Sigmoid colon (tissue), 7 donors: ENCODE measurements at places on chromosomes 12 and 14. TPM values are rescaled to one million over a fixed set of nuclear protein-coding genes. Genes with fewer than 3 reads are reported as not detected.

TTC6 gene
- not detected for total RNA-seq

- H3K27me3 ChIP-seq = no peaks in the 10 kb centered on the region
- H3K4me1 ChIP-seq = peaks cover 13% of the 10 kb centered on the region
- no peak overlapping the region for H3K27ac ChIP-seq
- H3K36me3 ChIP-seq = no peaks in the 10 kb centered on the region
Observed at GRCh38 chr12:14911131-14911530, 25.5 kb upstream of the MGP start.

DNA sequence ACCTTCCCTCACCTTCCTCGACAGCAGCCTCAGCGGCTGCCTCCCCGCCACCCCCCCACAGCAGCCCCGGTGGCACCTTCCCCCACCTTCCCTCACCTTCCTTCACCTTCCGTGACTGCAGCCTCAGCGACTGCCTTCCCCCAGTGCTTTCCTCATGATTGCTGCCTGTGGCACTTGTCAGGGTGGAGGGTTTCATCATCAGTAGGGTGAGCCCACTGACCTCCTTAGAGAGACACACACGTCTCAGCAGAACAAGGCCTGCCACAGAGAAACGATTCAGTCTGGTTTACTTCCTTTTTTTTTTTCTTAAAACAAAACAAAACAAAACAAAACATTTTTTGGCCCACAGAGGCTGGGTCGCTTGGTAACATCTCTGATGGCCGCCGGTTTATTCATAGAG lies 75.0 kb downstream of the EP400 start:
- no peaks in the 10 kb centered on the region for H3K27me3 ChIP-seq
- H3K4me1 ChIP-seq = no peaks in the 10 kb centered on the region
- H3K27ac ChIP-seq = no peak overlapping the region
- peaks cover 70% of the 10 kb centered on the region for H3K36me3 ChIP-seq
- no peak overlapping the region for H3K4me3 ChIP-seq

DNA sequence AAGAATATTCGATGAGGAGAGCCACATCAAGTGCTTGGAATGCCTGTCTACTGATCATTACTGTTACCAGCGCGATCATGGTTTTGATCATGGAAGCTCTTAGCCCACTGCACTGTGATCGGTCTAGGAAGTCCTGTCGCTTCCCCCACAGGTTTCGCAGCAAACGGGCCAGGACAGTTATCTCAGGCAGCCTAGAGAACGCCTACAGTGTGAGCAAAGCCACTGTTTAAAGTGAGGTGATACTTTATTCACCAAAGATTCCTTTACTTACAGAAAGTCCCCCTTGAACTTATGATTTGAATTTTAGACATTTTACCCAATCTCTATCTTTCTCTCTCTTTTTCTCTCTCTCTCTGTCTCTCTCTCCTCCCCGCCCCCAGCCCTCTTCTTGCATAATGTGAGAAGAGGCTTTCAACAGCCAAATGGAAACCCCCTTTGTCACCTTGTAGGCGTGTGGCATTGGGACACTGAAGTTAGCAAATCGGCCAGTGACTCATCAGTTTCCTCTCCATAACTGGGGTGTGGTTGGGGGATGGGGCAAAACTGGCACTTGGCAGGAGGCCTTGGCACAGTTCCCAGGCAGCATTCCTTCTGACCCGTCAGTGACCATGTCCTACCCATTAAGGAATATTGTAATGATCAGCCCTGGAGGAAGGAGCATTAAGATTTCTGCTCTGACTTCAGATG lies 214.8 kb downstream of the CHST11 start:
- H3K4me3 ChIP-seq = no peak overlapping the region
- H3K27ac ChIP-seq = peak overlapping the region; percentile 78
- no peaks in the 10 kb centered on the region for H3K4me1 ChIP-seq
- DNase-seq = peak; percentile 92

SDS gene
- 0.27 TPM for total RNA-seq

SMIM10L1 gene
- 11.1 TPM for total RNA-seq

MGAT4C gene
- 0.66 TPM for total RNA-seq

DNA sequence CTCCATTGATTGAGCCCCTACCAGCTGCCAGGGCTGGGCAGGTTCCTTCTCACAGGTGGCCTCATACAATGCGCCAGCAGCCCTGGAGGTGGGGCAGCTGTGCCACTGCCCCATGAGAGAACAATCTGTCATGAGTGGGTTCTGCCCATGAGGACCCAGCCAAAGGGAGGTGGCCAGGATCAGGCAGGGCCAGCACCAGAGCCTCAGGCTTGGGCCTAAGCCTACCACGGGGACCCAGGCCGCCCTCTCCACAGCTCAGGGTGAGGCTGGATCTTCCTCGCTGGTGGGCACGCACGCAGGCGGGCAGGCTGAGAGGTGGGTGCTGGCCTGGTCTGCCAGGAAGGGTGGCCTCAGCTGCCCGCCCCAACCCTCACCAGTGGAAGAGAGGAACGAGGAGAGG lies 110.7 kb downstream of the KIF26A start:
- H3K36me3 ChIP-seq = no peaks in the 10 kb centered on the region
- H3K27me3 ChIP-seq = no peaks in the 10 kb centered on the region
- peaks cover 9% of the 10 kb centered on the region for H3K4me1 ChIP-seq
- no peak for DNase-seq
- H3K4me3 ChIP-seq = no peak overlapping the region

GRCh38 chr12:53659011-53659551 lies 16.8 kb downstream of the ATP5MC2 start:
- peak overlapping the region; percentile 82 for H3K27ac ChIP-seq
- H3K4me3 ChIP-seq = peak overlapping the region; percentile 9
- H3K4me1 ChIP-seq = peaks cover 25% of the 10 kb centered on the region
- DNase-seq = no peak

DNA sequence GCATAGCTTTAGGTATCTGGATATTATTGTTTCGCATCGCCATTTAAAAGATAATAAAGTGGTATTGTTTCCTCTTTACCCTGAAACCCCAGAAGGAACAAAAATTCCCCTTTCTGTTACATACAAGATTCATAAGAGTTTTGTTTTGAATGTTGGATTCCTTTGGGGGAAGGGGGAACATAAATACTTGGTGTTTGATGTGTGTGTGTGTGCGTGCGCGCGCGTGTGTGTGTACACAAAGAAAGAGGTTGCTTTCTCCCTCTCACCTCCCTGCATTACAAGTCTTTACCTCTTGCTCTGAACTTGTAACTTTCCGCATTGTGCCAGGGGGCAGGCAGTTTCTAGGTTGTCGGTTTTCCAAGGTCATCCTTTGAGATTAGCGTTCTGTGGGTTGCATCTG lies 76.4 kb downstream of the GPATCH2L start:
- no peak for DNase-seq
- H3K27me3 ChIP-seq = no peaks in the 10 kb centered on the region
- no peaks in the 10 kb centered on the region for H3K36me3 ChIP-seq
- no peaks in the 10 kb centered on the region for H3K4me1 ChIP-seq
- H3K4me3 ChIP-seq = no peak overlapping the region
- H3K27ac ChIP-seq = no peak overlapping the region

PTPRB gene
- total RNA-seq = 16.3 TPM

- H3K36me3 ChIP-seq = no peaks in the 10 kb centered on the region
- no peak overlapping the region for H3K4me3 ChIP-seq
- no peaks in the 10 kb centered on the region for H3K4me1 ChIP-seq
- no peaks in the 10 kb centered on the region for H3K27me3 ChIP-seq
Observed at GRCh38 chr12:89884416-89884898, 175.8 kb upstream of the ATP2B1 start.

DNA sequence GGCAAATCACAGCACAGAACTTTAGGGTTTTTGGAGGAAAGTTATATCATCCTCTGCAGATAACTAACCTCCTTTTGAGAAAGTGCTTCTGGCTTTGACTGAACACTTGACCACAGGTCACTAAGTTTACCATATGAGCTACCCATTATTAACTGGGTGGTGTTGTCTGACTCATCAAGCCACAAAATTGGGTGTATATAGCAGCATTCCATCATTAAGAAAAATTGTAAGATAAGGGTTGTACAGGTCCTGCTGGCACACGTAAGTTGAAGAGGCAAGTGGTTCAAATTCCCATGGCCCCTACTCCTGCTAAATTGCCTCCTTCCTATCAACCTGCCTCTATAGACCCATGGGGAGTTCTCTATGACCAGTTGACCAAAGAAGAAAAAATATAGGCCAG lies 39.5 kb downstream of the L2HGDH start:
- no peak overlapping the region for H3K27ac ChIP-seq
- no peaks in the 10 kb centered on the region for H3K36me3 ChIP-seq
- H3K4me1 ChIP-seq = no peaks in the 10 kb centered on the region
- H3K27me3 ChIP-seq = no peaks in the 10 kb centered on the region

- peaks cover 73% of the 10 kb centered on the region for H3K36me3 ChIP-seq
- no peak overlapping the region for H3K4me3 ChIP-seq
- peak; percentile 93 for DNase-seq
- peaks cover 23% of the 10 kb centered on the region for H3K4me1 ChIP-seq
- H3K27me3 ChIP-seq = no peaks in the 10 kb centered on the region
- peak overlapping the region; percentile 67 for H3K27ac ChIP-seq
Observed at GRCh38 chr14:102046337-102047278, 40.2 kb downstream of the HSP90AA1 start.

CLEC2D gene
- total RNA-seq = 6.4 TPM

DNA sequence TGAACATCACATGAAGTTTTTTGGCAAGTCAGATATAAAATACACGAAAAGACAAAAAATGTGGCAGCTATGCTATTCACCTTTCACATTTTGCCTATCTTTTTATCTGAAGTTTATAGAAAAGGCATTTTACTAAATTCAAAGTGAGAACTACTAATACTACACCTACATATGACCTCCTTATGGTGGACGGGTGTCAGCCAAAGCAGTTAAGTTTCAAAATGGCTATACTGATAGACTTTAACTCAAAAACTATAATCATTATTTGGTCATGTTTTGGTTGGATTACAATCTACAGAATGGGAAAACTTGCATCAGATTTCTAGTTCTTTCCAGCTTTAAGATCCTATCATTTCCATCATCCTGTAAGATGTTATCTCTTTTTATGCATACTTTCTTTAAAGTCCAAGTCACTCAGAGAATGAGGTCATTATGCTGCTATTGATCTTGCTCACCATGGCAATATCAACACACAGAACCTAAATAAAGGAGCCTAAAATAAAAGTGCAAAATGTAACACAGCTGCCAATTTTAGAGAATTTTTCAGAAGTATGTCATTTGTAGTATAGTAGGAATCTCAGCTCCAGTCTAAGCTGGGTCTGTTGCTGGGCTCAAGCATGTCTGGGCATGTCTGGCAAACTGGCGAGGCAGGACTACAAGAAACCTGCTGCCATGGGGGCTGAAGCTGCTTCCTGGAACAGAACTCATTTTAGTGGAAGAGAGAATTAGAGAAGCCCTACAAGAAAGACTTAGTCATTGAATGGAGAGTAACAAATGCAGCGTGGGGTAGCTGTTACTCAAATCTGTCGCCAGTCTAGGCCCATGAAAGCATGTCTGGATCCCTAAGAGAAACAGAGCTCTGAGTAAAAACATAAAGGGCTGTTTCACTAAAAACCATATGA lies 7.6 kb upstream of the AEBP2 start:
- peak overlapping the region; percentile 18 for H3K27ac ChIP-seq
- no peaks in the 10 kb centered on the region for H3K4me1 ChIP-seq
- no peaks in the 10 kb centered on the region for H3K27me3 ChIP-seq
- no peak overlapping the region for H3K4me3 ChIP-seq
- no peak for DNase-seq
- H3K36me3 ChIP-seq = no peaks in the 10 kb centered on the region

DNA sequence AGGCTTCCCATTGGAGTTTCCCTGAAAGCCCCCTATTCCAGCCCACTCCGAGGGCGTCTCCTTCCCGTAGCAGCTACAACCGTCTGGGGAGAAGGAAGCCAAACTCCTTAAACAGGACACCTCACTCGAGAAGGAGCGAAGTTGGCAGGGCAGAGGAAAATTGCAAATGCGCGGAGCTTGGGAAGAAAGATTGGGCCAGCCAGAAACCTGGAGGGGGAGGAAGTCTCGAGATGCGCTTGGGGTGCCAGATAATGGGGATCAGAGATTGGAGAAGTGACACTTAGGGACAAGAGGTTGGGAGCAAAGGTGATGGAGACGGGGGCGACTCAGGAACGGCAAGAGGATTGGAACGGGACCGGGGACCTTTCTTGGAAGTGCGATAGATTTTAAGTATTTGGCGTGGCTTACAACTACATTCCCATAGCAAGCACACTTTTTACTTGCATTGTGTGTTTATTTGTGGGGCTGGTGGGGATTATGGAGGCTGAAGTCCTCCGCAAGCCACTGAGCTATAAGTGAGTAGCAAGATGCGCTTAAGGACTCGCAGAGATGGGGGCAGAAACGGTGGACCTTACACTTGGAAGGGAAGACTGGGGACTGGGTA lies 926 bp downstream of the HRK start:
- H3K4me1 ChIP-seq = peaks cover 42% of the 10 kb centered on the region
- H3K27ac ChIP-seq = no peak overlapping the region
- peak overlapping the region; percentile 38 for H3K4me3 ChIP-seq
- no peak for DNase-seq

OR4Q3 gene
- total RNA-seq = not detected

KRT75 gene
- not detected for total RNA-seq

MANSC4 gene
- total RNA-seq = not detected

GPR162 gene
- total RNA-seq = 6.4 TPM

- H3K4me1 ChIP-seq = no peaks in the 10 kb centered on the region
- no peak overlapping the region for H3K4me3 ChIP-seq
- DNase-seq = no peak
- no peaks in the 10 kb centered on the region for H3K27me3 ChIP-seq
Observed at GRCh38 chr14:51609955-51610283, 41.8 kb upstream of the FRMD6 start.

OTX2 gene
- not detected for total RNA-seq

GRCh38 chr12:122227341-122227740 lies 1.5 kb upstream of the DIABLO start:
- no peak for DNase-seq
- no peak overlapping the region for H3K4me3 ChIP-seq
- H3K4me1 ChIP-seq = peaks cover 21% of the 10 kb centered on the region
- no peaks in the 10 kb centered on the region for H3K27me3 ChIP-seq

GRCh38 chr12:27095346-27095745 lies 13.0 kb upstream of the C12orf71 start:
- H3K4me1 ChIP-seq = peaks cover 9% of the 10 kb centered on the region
- H3K4me3 ChIP-seq = no peak overlapping the region
- H3K36me3 ChIP-seq = no peaks in the 10 kb centered on the region
- no peak for DNase-seq
- no peak overlapping the region for H3K27ac ChIP-seq
- H3K27me3 ChIP-seq = no peaks in the 10 kb centered on the region

HOXC9 gene
- total RNA-seq = not detected

- no peak overlapping the region for H3K4me3 ChIP-seq
- no peak for DNase-seq
- H3K4me1 ChIP-seq = no peaks in the 10 kb centered on the region
- no peaks in the 10 kb centered on the region for H3K27me3 ChIP-seq
Observed at GRCh38 chr14:83798421-83798820, 1731.5 kb upstream of the FLRT2 start.

GRCh38 chr12:590206-590750 lies 73.0 kb downstream of the NINJ2 start:
- DNase-seq = peak; percentile 30
- H3K36me3 ChIP-seq = no peaks in the 10 kb centered on the region
- H3K27me3 ChIP-seq = no peaks in the 10 kb centered on the region
- no peak overlapping the region for H3K4me3 ChIP-seq

DNA sequence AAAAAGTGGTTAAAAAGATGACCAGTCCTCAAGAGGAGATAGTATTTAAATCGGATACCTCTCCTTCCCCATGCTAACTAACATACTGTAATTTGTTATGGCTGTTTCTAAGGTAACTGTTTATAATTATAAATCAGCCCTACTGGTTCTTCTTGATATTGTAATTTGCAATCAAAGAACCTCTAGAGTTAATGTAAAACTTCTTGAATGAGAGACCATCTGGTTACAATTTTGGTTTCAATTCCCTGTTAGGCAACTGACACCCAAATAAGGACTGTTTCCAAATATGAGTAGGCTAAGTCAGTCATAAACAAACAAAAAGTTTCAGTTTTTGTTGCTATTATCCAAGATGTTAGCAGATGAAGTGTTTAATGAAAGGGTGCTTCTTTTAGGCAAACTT lies 120.2 kb upstream of the DNM1L start:
- no peak for DNase-seq
- H3K36me3 ChIP-seq = no peaks in the 10 kb centered on the region
- H3K27me3 ChIP-seq = no peaks in the 10 kb centered on the region
- no peaks in the 10 kb centered on the region for H3K4me1 ChIP-seq

SUSD6 gene
- 62.0 TPM for total RNA-seq
